ENCODE measurements at places on chromosomes 11 and 22.

GRCh38 chr22:23789121-23789520 lies 2.4 kb downstream of the SMARCB1 start:
- DNase-seq: no peak

- no peak for DNase-seq
These were observed 40.5 kb downstream of the ANO1 start for GRCh38 chr11:70118642-70119041.

DNA sequence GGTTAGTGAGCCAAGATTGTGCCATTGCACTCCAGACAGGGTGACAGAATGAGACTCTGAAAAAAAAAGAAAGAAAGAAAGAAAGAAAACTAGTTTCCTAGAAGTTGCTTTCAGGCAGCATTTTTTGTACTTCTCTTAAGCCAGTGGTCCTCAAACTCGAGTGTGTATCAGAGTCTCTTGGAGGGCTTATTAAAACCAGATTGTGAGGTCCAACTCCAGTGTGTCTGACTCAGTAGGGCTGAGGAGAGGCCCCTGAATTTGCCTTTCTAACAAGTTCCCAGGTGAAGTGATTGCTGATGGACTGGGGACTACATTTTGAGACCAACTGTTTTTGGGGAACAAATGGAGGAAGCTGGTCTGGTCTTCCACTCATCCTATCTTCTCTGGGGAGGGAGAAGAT lies 57.5 kb upstream of the VSTM5 start:
- no peak for DNase-seq

- DNase-seq: no peak
These were observed 1.4 kb downstream of the PC start for GRCh38 chr11:66956689-66957290.

DNA sequence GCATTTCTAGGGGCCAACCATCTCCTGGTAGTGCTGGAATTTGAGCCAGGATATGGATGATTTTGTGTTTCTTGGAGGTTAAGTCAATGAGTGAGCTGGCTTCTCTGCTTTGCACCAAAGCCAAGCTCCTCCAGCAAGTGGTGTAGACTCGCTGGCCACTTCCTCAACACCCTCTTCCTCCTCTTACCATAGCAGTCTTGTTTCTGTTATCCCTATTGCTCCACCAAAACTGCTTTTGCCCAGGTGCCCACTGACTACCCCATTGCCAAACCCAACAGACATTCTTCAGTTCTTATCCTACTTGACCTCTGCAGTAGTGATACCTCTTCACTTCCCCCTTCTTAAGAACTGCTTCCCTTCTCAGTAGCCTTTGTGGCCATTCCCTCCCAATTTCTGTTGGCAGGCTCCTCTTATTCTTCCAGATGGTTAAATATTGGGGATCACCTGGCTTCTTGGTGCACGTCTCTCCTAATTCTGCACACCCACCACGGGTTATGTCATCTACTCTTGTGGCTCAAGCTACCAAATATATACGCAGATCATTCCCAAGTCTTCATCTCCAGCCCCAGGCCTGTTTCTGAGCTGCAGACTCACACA lies 7.0 kb upstream of the PRG2 start:
- DNase-seq: no peak

DNA sequence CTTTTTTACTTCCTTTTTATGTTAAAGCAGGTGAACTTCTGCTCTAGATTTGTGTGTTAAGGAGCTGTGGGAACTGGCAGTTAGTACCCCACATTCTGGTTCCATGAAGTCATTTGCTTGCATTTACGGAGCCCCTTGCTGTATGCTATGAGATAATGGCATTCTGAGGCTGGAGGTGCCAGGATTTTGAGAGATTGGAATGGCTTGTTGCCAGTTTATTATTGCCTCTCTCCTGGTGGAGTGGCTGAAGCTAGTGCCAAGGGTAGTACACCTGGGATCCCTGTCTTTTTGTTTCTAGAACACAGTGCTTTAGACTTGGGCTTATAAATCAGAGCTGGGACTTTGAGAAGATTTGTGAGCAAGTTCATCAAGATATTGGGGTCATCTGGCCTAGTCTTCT lies 73.8 kb downstream of the STIM1 start:
- DNase-seq: no peak

- DNase-seq: no peak
These were observed 215.2 kb upstream of the CHORDC1 start for GRCh38 chr11:90438069-90438468.

DNA sequence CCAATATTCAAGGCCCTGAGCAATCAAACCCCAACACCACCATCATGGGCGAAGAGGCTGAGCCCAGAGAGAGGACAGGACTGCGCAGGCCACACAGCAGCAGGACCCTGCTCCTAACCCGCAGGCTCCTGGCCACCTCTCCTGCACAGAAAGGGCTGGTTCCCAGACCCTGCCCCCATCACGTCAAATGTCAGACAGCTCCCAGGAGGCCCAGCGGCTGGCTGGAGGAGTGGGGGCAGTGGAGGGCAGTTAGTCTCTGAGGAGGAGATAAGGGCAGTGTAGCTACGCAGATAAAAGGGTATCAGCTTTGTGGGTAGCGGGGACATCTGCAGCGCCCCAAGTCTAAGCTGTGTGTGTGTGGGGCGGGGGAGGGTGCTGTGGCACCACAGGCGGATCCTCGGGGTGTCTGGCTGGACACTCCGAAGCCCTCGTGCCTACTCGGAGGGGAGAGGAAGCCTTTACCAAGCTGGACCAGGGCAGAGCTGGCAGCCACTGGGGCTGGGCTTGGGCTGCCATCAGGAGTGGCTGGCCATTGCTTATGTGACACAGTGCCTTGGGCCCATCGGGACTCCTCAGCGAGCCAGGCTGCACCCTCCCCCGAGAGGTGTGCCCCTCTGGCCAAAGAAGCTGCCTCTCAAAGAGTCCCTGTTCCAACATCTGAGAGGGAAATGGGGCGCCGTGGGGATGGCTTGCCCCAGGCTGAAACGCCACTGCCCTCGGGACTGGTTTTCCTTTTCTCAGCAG lies 21.5 kb downstream of the FADS3 start:
- no peak for DNase-seq

Measured in NCI-H1417 treated with DMSO at 0.1 percent for 48 hours (cell line).